SJSA1 (cell line): ENCODE measurements at places on chromosomes 1 and 21. TPM values are rescaled to one million over a fixed set of nuclear protein-coding genes. Genes with fewer than 3 reads are reported as not detected.

Gene CD244
- not detected in 2 replicates for total RNA-seq

Gene OR2M3
- total RNA-seq, result not detected in 2 replicates

Gene OLFML2B
- total RNA-seq, result 0.13 and 1.8 TPM in 2 replicates

Gene DISP1
- 3.7 and 5.2 TPM in 2 replicates for total RNA-seq

Gene NBPF6
- total RNA-seq, result not detected in 2 replicates

Gene PCSK9
- 0.03 TPM in 2 replicates for total RNA-seq

Gene ZNF436
- 13.7 and 20.2 TPM in 2 replicates for total RNA-seq

Gene PIP5K1A
- 46.5 and 69.9 TPM in 2 replicates for total RNA-seq

Gene FHAD1
- 0.19 and 0.47 TPM in 2 replicates for total RNA-seq

Gene COL9A2
- 0.06 and 0.39 TPM in 2 replicates for total RNA-seq

Gene WDR64
- 0.24 TPM in 1 of 2 replicates, not detected in the other for total RNA-seq

Gene CHIA
- not detected in 2 replicates for total RNA-seq

Gene ANGPTL7
- total RNA-seq, result not detected in 2 replicates

Gene IL12RB2
- not detected in 2 replicates for total RNA-seq

Gene RGS4
- 3.4 and 5.4 TPM in 2 replicates for total RNA-seq

Gene MRPS15
- total RNA-seq, result 63.1 and 95.8 TPM in 2 replicates

Gene REN
- total RNA-seq, result not detected in 2 replicates

Gene ELAVL4
- not detected in 2 replicates for total RNA-seq

Gene BRDT
- not detected in 2 replicates for total RNA-seq

Gene RAB42
- 1.1 and 6.1 TPM in 2 replicates for total RNA-seq

Gene TMEM200B
- total RNA-seq, result 0.39 TPM in 1 of 2 replicates, not detected in the other

Gene GBP6
- total RNA-seq, result not detected in 2 replicates

Gene GPA33
- total RNA-seq, result not detected in 2 replicates

Gene KRTAP21-2
- not detected in 2 replicates for total RNA-seq

Gene SYT14
- total RNA-seq, result 1.00 and 1.3 TPM in 2 replicates

Gene CD1E
- not detected in 2 replicates for total RNA-seq

Gene AK5
- total RNA-seq, result 0.60 and 1.4 TPM in 2 replicates

Gene RGL1
- 23.2 and 28.2 TPM in 2 replicates for total RNA-seq

Gene PLEKHA6
- total RNA-seq, result 0.16 and 0.76 TPM in 2 replicates

Gene CBR3
- total RNA-seq, result 22.0 and 30.0 TPM in 2 replicates

Gene SPATA46
- total RNA-seq, result not detected in 2 replicates

Gene TLCD4
- 0.60 and 2.5 TPM in 2 replicates for total RNA-seq

Gene NGF
- 1.3 and 6.0 TPM in 2 replicates for total RNA-seq

Gene TMOD4
- 1.2 TPM in 1 of 2 replicates, not detected in the other for total RNA-seq

Gene DMRTA2
- 15.0 and 16.3 TPM in 2 replicates for total RNA-seq

Gene MECR
- 22.5 and 27.2 TPM in 2 replicates for total RNA-seq

Gene VANGL2
- 2.2 and 2.3 TPM in 2 replicates for total RNA-seq

Gene CNIH3
- total RNA-seq, result 7.8 and 7.9 TPM in 2 replicates

Gene GJA8
- total RNA-seq, result not detected in 2 replicates

Gene ANKRD45
- not detected in 2 replicates for total RNA-seq

Gene LEMD1
- not detected in 2 replicates for total RNA-seq

Gene GPR52
- 0.24 and 1.3 TPM in 2 replicates for total RNA-seq

Gene C1orf167
- not detected in 2 replicates for total RNA-seq

Gene ERRFI1
- 18.4 and 21.7 TPM in 2 replicates for total RNA-seq

Gene MED8
- 60.7 and 67.8 TPM in 2 replicates for total RNA-seq

Gene CCDC27
- total RNA-seq, result not detected in 2 replicates

Gene IGFN1
- 0.03 TPM in 1 of 2 replicates, not detected in the other for total RNA-seq

Gene DCDC2B
- not detected in 2 replicates for total RNA-seq

Gene RHD
- total RNA-seq, result not detected in 2 replicates

Gene CLEC20A
- not detected in 2 replicates for total RNA-seq

Gene TAS1R1
- not detected in 2 replicates for total RNA-seq

Gene LRRC7
- 0.29 and 0.31 TPM in 2 replicates for total RNA-seq

Gene RIPPLY3
- total RNA-seq, result 1.7 TPM in 1 of 2 replicates, not detected in the other

Gene TFF3
- total RNA-seq, result not detected in 2 replicates

Gene LDLRAD1
- not detected in 2 replicates for total RNA-seq

Gene LCE2C
- total RNA-seq, result not detected in 2 replicates

Gene KCNK1
- total RNA-seq, result 0.09 TPM in 1 of 2 replicates, not detected in the other
